Activated CD4-positive, alpha-beta T cell treated with anti-CD3 and anti-CD28 coated beads, Interleukin-2, amount 50 U/mL, for 24 hours (primary cell): ENCODE measurements at places on chromosomes 2 and 18.

GRCh38 chr18:54148151-54148550, 76.3 kb downstream of the MBD2 start:
- no peak for DNase-seq

DNA sequence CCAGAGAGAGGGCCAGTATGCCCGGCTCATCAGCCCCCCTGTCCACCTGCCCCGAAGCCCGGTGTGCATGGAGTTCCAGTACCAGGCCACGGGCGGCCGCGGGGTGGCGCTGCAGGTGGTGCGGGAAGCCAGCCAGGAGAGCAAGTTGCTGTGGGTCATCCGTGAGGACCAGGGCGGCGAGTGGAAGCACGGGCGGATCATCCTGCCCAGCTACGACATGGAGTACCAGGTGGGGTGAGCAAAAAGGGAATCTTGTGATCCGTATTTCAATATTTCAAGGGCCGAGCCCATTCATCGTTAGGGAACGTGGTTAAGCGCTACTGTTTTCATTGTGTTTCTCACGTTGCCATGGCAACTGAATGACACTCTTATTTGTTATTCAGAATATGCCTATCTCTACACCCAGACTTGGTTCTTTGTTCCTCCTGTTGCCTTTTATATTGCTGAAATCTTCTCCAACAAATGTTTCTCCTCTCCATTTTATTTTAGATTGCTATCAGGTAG, 81.5 kb downstream of the NRP2 start:
- no peak for DNase-seq

DNA sequence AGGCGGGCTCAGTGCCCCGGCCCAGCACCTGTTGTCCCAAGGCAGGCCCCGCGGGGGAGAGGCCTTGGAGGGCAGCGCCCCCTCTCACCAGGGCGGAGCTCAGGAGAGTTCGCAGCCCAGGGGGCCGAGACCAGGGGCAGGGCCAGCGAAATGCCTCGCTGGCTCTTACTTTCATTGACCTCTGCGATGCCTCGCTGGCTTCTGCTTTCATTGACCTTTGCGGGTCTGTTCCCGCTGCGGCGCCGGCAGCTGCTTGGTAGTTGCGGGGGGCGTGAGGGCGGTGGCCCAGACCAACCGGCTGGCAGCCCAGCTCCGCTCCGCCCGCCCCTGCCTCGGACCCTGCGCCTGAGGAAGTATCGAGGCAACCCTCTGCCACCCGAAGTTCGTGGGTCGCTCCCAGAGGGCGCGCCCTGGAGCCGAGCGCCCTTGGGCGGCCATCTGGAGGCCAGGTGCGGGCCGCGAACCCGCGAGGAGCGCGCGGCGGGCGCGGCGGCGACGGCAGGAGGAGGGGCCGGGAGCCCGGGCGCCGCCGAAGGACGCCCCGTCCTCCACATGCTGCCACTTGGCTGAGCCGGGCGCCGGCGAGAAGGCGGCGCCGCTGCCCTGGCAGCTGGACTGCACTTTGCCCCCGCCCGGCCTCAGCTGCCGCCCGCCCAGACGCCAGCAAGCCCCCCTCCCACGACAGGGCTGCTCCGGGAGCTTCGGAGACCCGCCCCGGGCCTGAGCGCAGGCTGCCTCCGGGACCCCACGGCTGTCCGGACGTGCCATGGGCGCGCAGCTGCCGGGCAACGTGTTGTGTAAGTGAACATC, 118.0 kb upstream of the MSTN start:
- DNase-seq: no peak

- DNase-seq: no peak
These were observed 81.6 kb downstream of the TPO start for GRCh38 chr2:1494906-1495305.

GRCh38 chr2:64462940-64463700, 9.2 kb downstream of the LGALSL start:
- no peak for DNase-seq

GRCh38 chr2:42338567-42339190, 22.3 kb downstream of the COX7A2L start:
- DNase-seq: no peak

DNA sequence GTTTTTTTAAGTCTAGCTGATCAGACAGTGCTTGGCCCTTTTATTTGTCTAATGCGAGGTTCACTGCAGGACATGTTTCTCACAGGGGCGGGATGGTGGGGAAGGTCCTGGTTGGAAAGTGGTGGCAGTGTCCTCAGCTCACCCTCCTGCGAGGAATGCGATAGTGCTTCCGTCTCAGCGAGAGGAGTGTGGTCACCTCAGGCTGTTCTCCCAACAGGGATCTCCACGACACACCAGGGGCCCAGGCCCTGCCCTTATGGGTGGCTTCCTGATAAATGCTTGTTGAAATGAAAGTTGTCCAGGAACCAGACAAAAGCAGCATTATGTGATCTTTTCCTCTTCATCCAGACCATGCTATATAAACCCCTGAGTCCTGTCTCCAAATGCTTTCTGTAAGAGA, 70.1 kb downstream of the BOLA3 start:
- DNase-seq: no peak

- DNase-seq: peak; percentile 4
These were observed 755 bp downstream of the SPAST start for GRCh38 chr2:32064021-32064601.

DNA sequence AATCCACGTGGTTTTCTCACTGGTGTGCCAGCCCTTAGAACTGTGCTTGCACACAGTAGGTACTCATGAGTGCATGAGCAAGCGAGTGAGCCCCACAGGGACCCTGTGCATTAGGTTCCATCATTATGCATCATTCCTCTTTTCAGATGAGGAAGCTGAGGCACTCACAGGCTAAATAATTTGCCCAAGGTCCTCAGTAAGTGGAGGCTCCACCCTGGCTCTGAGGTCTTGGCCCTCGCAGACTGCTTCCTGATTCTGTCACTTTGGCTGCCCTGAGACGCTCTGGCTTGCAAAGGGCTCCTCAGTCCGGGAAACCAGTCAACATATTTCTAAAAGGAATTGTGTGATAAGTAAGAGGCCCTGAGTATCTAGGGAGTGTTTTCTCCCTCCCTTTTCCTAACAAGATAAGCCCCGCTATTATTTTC, 71.7 kb downstream of the IL1R2 start:
- no peak for DNase-seq

DNA sequence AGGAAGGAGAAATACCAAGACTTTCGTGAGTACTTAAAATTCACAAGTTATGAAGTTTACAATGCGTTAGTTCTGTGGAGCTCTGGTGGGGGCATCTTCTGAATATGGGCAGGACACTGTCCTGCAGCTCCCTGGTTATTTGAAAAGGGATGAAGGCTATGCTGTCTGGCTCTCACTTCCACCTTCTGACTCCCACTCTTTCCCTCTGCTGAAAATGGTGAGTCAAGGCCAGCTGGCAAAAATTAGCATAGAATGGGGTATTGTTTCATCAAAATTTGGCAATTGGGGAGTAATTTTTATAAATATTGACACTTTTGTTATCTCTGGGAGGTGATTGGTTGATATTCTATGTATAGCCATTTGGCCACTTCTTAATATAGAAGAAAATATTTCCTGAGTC, 177.4 kb downstream of the PARD3B start:
- DNase-seq: no peak

DNA sequence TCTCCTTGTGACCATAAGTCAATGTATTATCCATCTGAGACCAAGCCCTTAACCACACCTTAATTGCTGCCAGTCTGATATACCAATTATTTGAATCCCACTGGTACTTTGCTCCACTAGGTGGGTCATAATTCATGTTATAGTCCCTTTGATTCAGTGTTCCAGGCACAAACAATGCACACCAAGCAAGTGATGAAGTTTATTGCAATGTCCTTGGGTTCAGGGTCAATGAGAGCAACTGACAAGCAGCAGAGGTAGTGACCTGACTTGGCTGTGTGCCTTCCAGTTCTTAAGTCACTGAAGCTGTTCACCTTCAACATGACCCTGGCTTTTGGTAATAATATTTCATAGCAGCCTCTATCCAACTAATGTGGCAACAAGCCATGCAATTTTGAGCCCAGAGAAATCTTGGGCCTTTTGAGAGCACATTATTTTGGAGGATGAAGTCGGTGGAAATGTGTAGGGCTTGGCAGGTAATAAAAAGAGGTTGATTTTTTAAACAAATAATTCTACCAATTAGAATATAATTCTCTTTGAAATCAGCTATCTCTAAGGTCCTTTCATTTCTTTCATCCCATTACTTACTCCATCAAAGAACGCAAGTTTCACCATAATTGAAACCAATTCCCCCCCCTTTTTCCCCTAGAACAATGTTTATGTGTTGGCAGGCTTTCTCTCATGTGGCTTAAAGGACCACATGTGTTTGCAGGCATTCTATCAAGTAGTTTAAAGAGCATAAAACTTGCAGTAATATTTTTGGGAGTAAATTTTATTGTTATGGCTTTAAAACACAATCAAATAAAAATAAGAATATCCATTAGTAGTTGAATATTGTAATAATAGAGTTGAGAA, 3.1 kb upstream of the CPO start:
- no peak for DNase-seq

- no peak for DNase-seq
These were observed 48.7 kb downstream of the ATIC start for GRCh38 chr2:215360596-215360995.

- no peak for DNase-seq
These were observed 9.3 kb downstream of the ALPG start for GRCh38 chr2:232415736-232416520.

DNA sequence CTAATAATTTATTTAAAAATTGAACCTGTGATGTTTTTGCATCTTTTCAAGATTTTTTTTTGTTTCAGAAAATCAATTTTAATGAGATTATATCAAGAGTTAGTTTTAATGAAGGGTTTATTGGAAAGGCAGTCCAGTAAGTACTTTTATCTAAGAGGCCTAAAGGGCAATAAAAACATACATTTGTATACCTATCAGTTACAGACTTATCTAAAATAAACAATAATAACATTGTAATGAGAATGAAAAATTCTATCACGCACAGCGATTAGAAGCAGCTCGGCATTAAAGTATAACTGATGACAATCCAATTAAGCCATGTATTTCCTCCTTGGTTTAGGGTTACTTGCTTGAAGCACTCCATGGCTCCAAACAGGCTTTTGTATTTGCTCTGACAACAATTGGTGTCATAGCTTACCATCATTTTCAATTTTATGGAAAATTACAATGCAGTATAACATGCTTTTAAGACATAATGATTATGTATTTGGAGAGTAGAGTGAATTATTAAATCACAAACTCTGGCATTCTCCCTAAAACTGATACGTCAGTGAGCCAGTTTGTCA, 629.4 kb downstream of the TSN start:
- DNase-seq: no peak

DNA sequence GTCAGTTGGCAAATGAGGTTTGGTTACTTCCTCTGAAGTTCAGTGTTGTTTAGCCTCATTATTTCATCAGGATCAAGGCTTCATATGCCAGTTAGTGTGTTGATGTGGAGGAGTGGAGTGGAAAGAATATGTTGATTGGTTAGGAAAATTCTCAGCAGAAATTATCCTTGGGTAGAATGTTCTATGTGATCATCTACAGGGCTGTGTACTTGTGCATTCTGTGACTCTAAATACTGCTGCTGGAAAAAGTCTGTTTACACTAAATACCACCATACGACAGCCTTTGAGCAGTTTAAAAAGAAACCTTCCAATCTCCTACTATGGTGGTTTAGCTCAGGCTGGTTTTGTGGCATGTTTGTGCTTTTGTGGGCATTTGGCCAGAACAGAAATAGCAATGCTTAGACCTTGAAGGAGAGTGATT, 25.8 kb downstream of the CAB39 start:
- DNase-seq: no peak

DNA sequence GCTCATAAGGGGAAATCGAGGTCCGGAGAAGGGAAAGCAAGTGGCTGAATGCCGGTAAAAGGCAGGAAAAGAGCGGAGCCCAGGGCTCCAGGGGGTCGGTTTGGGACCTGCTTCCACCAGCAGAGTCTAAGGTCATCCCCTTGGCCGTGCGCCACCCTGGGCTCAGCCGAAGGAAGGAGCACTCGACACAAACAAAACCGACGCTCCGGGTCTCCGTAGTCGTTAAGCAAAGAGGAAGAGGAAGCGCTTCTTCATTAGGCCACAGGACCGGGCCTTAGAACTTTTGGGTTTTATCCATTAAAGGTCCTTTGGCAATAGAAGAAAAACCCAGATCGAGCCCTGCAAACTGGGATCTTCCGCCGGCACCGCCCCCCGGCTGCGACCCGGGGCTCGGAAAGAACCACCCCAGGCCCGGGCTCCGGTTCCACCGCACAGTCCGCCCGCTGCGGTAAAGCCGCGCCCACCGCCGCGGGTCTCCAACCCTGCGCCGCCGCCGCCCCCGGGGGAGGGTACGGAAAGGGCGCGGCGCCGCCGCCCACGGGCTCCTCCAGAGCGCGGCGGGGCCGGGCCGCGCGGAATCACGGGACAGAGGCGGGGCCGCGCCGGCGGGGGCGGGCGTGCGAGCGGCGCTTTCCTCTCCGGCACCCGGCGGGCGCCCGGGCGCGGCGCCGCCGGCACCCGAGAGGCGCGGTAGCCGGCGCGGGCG, at the start of gene TTL:
TSS of gene TTL (plus strand) at position 629 of the 706 bp plus-strand sequence. CDS start 189 bp downstream, outside the sequence.
- DNase-seq: peak; percentile 60

GRCh38 chr18:10036479-10036878, 122.7 kb downstream of the VAPA start:
- DNase-seq: no peak

GRCh38 chr2:8153258-8153718, 528.6 kb upstream of the ID2 start:
- DNase-seq: no peak

DNA sequence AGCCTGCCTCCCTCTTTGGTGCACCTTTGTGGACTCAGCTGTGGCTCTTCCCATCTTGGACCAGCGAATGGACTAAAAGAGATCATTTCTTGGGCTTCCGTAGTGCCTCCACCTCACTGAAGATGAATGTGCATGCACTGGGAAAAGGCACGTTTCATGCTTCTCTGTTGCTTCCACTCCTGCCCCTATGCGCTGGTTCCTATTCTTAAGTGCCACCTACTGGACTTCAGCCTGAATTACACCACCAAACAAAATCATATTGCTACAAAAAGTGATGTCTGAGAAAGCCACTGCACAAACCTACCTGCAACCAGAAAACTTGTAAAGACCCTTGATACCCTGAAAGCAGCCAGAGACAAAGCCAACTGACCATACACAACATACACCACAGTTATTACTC, 695.6 kb downstream of the TSN start:
- DNase-seq: no peak

GRCh38 chr2:223696719-223697118, 94.6 kb upstream of the SCG2 start:
- DNase-seq: no peak

DNA sequence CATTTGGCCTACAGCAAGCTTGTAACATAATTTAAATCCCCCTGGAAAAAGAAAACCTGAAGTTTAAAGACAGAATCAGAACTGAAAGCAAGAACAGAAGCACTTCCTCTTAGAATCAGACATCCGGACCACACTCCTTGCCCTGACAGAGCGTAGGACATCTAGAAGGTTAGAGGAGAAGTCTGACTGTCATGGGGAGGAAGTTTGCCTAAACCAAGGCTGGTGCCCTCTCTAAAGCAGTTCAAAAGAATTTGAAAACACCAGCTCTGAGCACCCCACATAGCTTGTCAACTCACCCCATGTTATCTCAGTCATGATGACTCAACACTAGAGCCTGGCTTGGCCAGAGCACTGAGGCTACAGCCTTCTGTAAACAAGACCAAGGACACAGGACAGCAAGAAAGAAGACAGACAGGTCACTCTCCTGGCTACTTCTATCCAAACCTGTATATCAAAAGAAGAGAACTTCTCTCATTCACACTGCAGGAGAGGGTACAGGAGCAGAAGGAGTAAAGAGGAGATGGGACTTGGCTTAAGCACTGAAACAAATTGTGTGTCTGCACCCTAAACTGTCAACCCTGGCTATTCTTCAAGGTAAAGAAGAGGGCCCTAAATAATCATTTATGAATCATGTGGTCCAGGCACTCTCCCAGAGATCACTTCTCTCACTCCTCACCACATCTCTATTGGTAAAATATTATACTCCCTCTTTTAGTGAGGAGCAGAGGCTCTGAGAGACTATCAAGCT, 198.6 kb downstream of the MEMO1 start:
- DNase-seq: peak; percentile 1
